ENCODE measurements at places on chromosomes 1 and 21. TPM values are rescaled to one million over a fixed set of nuclear protein-coding genes. Genes with fewer than 3 reads are reported as not detected.

Gene HSF2BP
- 1.2 TPM for total RNA-seq

Gene SPRR2B
- total RNA-seq, result not detected

Gene TMPRSS15
- total RNA-seq, result 0.40 TPM

Gene PPIAL4G
- total RNA-seq, result 0.04 TPM

DNA sequence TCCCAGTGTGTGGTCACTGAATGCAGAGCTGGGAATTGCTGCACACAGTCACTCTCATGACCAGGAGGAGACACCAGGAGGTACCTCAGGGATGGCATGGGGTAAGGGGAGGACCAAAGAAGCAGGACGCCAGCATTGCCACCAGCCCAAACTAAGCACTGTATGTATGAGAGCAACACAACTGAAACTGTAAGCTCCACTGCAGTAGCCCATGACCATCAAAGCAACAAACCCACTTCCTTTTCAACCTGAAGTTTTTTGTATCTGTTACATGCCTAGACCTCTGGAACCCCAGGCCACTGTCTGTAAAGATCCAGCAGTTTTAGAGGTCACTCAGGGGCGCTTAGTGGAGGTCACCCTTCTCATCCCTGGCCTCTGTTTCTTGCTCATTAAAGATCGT lies 164.3 kb downstream of the SETD4 start:
- no peak for DNase-seq
- no peaks in the 10 kb centered on the region for H3K4me1 ChIP-seq
- H3K27ac ChIP-seq, result no peak overlapping the region

DNA sequence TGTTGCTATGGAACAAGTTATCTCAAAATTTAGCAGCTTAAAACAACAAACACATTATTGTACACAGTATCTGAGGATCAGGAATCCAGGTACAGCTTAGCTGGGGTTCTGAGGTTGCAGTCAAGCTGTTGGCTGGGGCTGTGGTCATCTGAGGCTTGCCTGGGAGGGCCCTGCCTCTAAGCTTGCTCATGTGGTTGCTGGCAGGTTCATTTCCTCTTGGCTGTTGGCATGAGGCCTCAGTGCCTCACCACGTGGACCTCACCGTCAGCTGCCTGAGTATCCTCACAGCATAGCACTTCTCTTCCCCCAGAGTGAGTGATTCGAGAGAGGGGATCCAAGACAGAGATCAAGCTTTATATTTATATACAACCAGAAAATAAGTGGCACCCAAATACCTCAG lies 18.6 kb downstream of the NTPCR start:
- peaks cover 6% of the 10 kb centered on the region for H3K4me1 ChIP-seq
- H3K27ac ChIP-seq, result no peak overlapping the region
- no peaks in the 10 kb centered on the region for H3K27me3 ChIP-seq
- DNase-seq, result peak; percentile 67
- H3K4me3 ChIP-seq, result no peak overlapping the region

- DNase-seq, result no peak
- H3K4me3 ChIP-seq, result no peak overlapping the region
- no peaks in the 10 kb centered on the region for H3K4me1 ChIP-seq
- no peaks in the 10 kb centered on the region for H3K27me3 ChIP-seq
- no peak overlapping the region for H3K27ac ChIP-seq
Measured at GRCh38 chr1:50378770-50379169, 44.5 kb downstream of the DMRTA2 start.

GRCh38 chr1:154404984-154405746 lies at the start of gene IL6R:
TSS of gene IL6R (plus strand) at chr1:154405343. CDS start at chr1:154405630, 287 bp downstream.
- H3K4me1 ChIP-seq, result peaks cover 41% of the 10 kb centered on the region
- peak within 1 kb of the TSS; percentile 81 for H3K27ac ChIP-seq
- H3K36me3 ChIP-seq, result no peaks in the 10 kb centered on the region
- DNase-seq, result peak; percentile 95
- peaks cover 55% of the 10 kb centered on the region for H3K27me3 ChIP-seq

GRCh38 chr21:30014886-30015285 lies 75.1 kb upstream of the GRIK1 start:
- H3K27ac ChIP-seq, result no peak overlapping the region
- H3K36me3 ChIP-seq, result no peaks in the 10 kb centered on the region
- H3K4me1 ChIP-seq, result no peaks in the 10 kb centered on the region
- DNase-seq, result peak; percentile 5
- H3K4me3 ChIP-seq, result no peak overlapping the region
- H3K27me3 ChIP-seq, result no peaks in the 10 kb centered on the region

GRCh38 chr1:209353053-209353452 lies 230.5 kb upstream of the CAMK1G start:
- no peak overlapping the region for H3K27ac ChIP-seq
- DNase-seq, result no peak
- no peaks in the 10 kb centered on the region for H3K27me3 ChIP-seq
- H3K4me1 ChIP-seq, result peaks cover 11% of the 10 kb centered on the region
- no peak overlapping the region for H3K4me3 ChIP-seq

- no peak overlapping the region for H3K27ac ChIP-seq
- no peak for DNase-seq
- H3K27me3 ChIP-seq, result no peaks in the 10 kb centered on the region
Measured at GRCh38 chr1:40210511-40211204, 37.1 kb upstream of the TMCO2 start.

Data from muscle of leg (tissue), 16 donors.